ENCODE measurements at places on chromosomes 7 and 10. TPM values are rescaled to one million over a fixed set of nuclear protein-coding genes. Genes with fewer than 3 reads are reported as not detected.

DNA sequence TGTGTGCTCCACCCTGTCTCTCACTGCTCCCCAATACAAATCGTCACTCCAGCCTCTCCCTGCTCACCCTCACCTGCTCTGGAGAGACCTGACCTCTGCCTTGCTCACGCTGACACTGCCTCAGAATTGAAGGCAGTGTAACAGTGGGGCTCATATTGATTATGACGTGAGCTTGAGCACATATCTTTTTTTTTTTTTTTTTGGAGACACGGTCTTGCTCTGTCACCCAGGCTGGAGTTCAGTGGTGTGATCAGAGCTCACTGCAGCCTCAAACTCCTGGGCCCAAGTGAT lies 84.7 kb downstream of the TBXAS1 start:
- no peak for DNase-seq

DNA sequence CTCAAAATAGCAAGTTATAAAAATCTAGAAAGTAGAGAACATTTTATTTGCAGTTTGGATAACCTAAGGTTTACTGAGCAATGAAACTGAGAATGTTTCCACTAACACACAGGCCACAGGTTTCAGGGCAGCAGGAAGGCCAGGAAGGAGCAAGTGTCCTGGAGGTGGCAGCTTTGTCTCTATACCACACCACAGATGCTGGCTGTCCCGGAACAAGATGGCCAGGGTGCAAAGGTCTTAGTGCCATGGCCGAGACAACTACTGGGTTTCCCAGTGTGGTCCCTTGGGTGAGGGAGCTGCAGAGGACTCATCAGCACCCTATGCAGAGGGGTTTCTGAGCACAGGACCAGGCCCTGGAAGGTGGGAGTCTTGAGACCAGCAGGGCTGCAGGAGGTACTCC lies 92.0 kb downstream of the CTBP2 start:
- DNase-seq = no peak

GRCh38 chr10:94288361-94289101 lies 74.2 kb downstream of the NOC3L start:
- no peak for DNase-seq

GRCh38 chr7:77684030-77684429 lies 12.2 kb upstream of the RSBN1L start:
- DNase-seq = no peak

- no peak for DNase-seq
Observed at GRCh38 chr10:122159141-122159970, 111.7 kb upstream of the BTBD16 start.

DNA sequence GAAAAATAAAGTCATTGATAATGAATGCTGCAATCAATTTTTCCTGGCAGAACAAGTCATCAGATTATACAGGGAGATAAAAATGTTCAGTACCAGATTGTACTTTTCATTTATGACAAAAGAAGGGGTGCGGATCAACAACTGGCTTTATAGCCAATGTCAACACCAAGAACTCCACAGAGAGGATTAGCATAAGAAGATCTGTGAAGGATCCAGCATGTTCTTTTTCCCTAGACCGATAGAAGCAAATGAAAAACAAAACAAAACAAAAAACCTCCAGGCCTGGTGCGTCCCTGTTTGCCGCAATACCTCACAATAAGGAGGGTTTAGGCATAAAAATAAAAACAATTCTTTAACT lies 34.7 kb upstream of the PRKAR2B start:
- no peak for DNase-seq

DNA sequence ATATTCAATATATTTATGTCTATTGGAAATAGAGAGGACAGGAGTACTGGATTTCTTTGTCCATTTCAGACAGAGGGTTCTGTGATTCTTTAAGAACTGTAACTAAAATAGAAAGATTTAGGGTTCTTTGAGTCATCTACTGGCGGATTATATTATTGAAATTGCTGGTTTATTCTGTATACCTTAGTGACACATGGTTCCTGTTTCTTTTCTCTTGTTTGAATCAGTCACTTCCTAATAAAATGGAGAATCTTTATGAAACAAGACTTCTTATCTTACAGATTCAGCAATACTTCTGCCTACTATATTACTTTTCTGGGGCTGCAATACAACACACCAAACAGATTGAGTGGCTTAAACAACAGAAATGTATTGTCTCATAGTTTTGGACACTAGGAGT lies 20.8 kb upstream of the ZNF800 start:
- DNase-seq = no peak

DNA sequence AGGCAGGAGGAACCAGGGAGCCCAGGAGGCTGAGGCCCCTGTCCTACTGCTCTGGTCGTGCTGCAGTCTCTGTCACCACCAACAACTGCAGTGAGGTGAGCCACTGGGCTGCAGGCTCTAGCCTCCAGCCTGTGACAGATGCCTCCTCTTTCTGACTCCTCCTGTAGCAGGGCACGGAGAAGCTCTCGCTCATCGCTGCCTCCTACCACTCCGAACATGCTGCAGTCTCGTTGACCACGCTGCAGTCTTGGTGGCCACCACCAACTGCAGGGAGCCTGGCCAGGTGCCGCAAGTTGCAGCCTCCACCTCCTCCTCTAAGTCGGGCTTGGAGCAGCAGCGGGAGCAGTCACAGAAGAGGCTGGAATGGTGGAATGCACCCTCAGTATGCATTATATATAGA lies 22.1 kb upstream of the VOPP1 start:
- no peak for DNase-seq

DNA sequence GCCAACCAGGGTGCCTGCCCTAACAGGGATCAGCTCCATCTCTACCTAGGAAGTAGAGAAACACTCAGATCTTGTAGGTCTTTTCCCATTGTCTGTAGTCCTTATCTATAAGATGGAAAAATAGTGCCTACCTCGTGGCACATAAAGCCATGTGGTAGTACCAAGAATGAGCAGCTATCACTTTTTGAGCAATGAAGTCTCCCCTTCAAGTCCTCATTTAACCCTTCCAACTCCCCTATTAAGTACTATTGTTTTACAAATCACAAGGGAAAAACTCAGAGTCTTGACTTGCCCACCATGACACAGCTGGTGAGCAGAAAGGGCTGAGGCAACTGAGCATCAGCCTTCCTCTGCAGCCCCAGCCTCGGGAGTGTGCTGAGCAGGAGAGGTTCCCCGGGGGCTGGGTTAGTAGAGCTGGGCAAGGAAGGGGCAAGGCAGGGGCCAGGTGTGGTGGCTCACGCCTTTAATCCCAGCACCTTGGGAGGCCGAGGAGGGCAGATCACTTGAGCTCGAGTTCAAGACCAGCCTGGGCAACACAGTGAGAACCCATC lies 3.3 kb downstream of the FRAT2 start:
- no peak for DNase-seq

DNA sequence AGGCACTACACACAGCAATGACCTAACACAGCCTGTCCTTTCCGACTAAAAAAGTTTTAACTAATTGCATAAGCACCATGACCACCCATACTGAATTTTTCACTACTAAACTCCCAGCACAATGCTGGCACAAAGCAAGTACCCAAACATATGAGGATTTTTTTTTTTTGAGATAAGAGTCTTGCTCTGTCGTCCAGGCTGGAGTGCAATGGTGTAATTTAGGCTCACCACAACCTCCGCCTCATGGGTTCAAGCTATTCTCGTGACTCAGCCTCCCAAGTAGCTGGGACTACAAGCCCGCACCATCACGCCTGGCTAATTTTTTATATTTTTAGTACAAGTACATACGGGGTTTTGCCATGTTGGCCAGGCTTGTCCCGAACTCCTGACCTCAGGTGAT lies 5.1 kb downstream of the UBE2H start:
- no peak for DNase-seq

- no peak for DNase-seq
Observed at GRCh38 chr10:48577158-48577557, 27.7 kb downstream of the ARHGAP22 start.

GRCh38 chr7:142298009-142298408 lies 40.2 kb upstream of the PRSS58 start:
- DNase-seq = no peak

DNA sequence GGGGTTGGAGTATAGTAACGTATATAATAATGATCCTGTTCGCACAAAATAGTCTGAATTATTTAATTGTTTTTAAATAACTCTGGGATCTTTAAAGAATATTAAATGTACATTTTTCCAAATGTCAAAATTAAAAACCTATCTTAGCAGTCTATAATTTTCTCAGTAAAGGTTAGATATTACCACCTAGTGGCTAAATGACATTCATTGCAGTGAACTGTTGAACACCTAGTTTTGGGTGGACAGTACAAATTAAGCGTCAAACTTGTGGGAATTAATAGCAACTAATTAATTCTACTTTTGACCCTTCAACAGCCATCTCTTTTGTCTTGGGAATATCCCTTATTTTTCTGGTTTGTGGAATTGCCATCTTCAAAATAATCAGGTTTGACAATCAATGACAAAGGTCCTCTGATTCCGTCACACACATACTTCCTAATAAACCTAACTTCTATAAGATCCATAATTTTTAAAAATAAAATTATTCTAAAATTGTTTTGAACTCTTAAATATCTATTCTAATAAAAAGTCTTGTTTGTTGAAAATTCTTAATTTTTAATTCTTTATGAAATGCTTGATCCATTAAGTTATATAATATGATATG lies 165.7 kb downstream of the SEMA3D start:
- DNase-seq = no peak

GRCh38 chr10:72563327-72563932 lies 62.4 kb downstream of the MICU1 start:
- DNase-seq = no peak

GRCh38 chr10:118792526-118792925 lies 37.8 kb upstream of the CACUL1 start:
- DNase-seq = no peak

GRCh38 chr10:121428867-121429266 lies 169.4 kb downstream of the FGFR2 start:
- no peak for DNase-seq

DNA sequence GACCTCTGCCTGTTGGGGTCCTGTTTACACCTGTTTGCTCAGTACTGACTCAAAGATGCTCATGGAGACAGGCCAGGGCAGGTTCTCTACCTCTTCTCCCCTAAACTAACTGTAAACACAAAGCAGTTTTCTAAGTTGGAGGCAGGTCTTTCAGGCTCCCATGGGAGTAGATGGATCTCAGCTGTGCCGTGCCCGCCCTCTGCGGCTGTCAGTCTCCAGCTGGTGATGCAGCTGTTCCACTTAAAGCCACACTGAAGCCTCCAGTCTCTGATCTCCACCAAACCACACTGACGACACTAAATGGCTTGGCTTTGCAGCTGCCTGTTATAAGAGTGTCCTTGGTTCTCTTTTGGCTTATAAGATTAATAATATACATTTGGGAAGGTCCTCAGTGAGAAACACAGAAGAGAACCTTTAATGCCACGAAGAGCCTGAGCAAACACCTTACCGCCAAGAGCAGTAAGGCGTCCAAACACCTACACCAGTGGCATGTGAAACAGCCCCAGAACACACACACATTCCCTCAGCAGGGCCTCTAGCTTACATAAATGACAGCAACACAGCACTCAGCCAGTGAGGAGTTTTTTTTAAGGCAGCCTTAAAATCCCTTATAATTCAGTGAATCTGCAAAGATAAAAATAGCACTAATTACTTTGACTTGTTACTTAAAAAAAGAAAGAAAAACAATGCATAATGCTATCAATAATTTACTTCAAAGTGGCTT lies 60.4 kb upstream of the KCNIP2 start:
- DNase-seq = no peak

GRCh38 chr10:14930610-14931009 lies 23.3 kb downstream of the DCLRE1C start:
- no peak for DNase-seq

DNA sequence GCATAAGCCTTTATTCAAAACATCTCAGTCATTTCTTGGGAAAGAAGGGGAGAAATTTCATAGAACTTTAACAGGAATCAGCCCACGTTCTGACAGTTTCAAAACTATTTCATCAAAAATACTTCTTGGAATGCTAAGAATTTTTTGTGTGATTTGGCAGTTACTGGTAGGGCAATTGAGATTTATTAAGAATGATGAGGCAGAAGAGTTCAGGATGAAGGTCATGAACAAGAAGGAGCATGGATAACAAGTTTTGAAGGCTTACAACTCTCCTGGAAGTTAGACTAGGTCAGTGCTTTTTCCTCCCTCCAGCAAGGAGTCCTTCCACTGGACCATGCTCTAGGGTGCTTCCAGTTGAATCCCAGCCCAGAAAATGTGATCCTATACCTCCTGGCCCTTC lies 569.9 kb downstream of the ANKRD7 start:
- DNase-seq = no peak

DNA sequence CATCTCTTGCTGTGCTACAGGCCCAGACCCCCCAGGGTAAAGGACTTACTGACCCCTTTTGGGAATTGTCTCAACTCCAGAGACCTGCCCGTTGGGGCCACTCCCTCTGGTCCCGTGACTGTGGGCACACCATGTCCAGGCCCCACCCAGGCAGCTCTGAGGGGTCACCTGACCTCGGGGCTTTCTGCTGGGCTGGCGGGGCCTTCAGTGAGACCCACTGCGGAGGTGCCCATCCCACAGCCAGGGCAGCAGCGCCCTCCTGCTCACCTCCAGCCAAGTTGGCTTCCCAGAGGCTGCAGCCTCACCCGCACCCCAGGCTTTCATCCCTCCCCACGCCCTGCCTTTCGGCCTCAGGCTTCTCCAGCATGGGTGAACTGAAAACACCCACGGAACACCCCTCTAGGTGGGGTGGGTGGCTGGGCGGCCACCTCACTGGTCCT lies 147.2 kb downstream of the DNAJB6 start:
- DNase-seq = no peak

DNA sequence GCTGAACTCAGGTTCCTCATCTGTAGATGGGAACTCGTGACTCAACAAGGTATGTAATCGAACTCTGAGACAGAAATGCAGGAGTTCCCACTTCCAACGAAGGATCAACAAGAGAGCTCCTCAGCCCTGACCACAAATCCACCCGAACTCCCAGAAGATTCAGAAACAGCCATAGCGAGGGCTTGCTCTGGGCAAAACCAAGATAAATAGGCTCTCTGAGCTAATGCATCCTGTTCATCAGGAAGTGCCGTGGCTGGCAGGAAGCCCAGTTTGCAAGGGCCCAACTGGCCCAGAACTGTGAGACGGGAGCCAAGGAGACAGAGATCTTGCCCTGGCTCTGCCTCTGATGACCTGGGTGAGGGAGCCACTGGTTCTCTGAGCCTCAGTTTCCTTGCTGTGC lies 141.7 kb upstream of the PFKP start:
- DNase-seq = no peak

- no peak for DNase-seq
Observed at GRCh38 chr10:75487087-75487754, 55.8 kb downstream of the LRMDA start.

- no peak for DNase-seq
Observed at GRCh38 chr7:1087952-1088920, at the start of gene GPER1. GPER1 (plus strand) TSS chr7:1088113; CDS start chr7:1091729, 3,616 bp downstream.

- DNase-seq = no peak
Observed at GRCh38 chr10:3679950-3680629, 104.9 kb downstream of the KLF6 start.

- DNase-seq = no peak
Observed at GRCh38 chr7:22712999-22713398, 14.0 kb upstream of the IL6 start.

- DNase-seq = no peak
Observed at GRCh38 chr10:87534173-87534858, 29.6 kb downstream of the MINPP1 start.

GRCh38 chr7:120944826-120945562 lies 5.6 kb upstream of the ING3 start:
- DNase-seq = no peak

The NRAP gene
- not detected for total RNA-seq

The BLOC1S2 gene
- 62.5 TPM for total RNA-seq

The SDK1 gene
- 0.05 TPM for total RNA-seq

The PRLHR gene
- total RNA-seq = not detected

The ATXN7L1 gene
- total RNA-seq = 2.5 TPM

The FBXL13 gene
- total RNA-seq = 0.84 TPM

The RPS24 gene
- total RNA-seq = 1,901 TPM

The NRP1 gene
- total RNA-seq = 4.0 TPM

The FAM107B gene
- total RNA-seq = 104 TPM

The HOXA9 gene
- not detected for total RNA-seq

The VAX1 gene
- not detected for total RNA-seq

The TNRC18 gene
- 45.4 TPM for total RNA-seq

All from activated T-cell treated with anti-CD3 and anti-CD28 coated beads, Interleukin-2, amount 50 U/mL, for 4 hours (primary cell).